Choroid plexus epithelial cell (primary cell): ENCODE measurements at places on chromosomes 5 and 9.

- no peak for DNase-seq
Measured at GRCh38 chr5:78974011-78974410, 11.1 kb downstream of the ARSB start.

DNA sequence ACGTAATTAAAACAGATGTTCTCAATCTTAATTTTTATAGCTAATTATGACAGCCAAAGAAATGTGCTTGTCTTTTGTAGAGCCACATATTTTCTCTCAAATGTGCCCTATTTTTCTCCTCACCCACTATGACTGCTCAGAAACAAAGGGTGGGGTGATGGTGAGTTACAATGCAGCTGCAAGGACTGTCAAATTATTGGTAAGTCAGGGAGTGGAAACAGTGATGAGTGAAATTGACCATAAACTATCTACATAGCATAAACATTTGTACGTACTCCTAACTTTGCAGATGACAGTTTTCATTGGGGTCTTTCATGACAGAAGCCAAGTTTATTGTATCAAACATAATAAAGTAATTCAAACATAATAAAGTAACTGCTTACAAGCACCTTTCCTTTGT is 215.9 kb downstream of the MCTP1 start:
- no peak for DNase-seq

DNA sequence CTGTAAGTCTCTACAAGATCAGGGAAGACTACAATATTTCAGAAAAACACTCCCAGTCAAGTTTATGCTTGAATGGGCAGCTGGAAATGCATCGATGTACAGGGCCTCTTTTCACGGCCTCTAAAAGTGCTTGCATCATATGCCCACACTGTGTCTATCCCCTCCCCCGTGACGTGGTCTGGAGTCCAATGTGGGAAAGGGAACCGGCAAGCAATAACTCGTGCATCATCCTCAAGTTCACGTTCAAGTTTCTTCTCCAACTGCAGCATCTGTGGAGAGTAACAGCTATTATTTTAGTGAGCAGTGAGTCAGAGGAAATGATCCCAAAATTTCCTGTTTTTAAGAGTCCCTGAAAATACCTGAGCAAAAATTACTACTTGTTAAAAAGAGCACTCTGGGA is 22.3 kb downstream of the ATPSCKMT start:
- peak; percentile 52 for DNase-seq

- peak; percentile 95 for DNase-seq
Measured at GRCh38 chr5:109410389-109411148, 795 bp upstream of the PJA2 start.

DNA sequence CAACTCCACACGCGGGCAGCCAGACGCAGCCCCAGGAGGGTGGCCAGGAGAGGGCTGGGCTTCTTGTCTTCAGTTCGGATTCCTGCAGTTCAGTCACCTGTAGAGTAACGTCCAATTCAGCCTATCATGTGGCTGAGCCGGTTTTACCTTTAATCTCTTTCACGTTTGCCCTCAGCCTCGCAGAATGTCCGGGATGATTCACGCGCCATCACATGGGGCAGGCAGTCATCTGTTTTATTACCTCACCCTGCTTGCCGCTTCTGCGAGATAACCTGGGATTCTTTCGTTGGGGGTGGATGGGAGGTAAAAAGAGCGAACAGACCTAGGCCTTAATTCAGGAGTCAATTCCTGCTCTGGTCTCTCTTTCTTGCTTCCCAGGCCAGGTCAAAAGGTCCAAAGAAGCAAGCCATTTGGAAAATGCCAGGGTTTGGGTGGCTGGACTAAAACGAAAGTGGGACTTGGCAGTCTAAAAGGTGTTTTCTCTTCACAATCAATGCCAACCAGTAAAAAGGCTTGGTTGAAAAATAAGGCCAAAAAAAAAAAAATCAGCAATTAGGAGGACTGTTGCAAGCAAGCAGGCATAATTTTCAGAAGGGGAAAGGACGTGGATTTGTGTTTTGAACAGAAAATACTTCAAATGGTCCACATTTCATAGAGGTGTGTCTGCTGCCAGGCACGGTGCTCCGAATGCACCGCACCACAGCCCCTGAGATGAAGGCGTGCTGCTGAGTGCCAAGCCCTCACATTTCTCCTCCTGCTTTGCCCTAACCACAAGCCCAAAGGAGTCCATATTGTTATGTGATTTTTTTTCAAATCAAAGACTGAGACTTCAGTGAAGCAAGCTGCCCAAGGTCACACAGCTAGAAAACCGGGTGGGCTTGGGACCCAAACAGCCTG is 2.8 kb upstream of the WWC1 start:
- DNase-seq = no peak

DNA sequence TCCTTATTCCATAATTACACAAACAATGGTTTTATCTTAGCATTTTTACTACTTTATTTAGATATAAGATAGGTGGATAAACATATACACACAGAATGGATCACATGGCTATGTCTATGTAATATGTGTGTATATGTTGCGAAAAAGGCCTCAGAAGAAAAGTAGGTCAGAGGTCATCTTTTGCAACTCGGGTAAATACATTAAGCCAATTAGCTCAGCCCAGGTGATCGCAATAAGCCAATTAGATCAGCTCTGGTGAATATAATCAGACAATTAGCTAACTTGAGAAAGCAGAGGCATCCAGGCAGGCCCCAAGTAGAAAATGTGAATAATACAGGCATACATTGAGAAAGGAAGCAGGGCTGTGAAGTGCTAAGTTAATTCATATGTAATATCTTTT is 24.3 kb downstream of the SLCO4C1 start:
- DNase-seq = no peak

- DNase-seq = no peak
Measured at GRCh38 chr9:32404856-32405255, 20.4 kb downstream of the ACO1 start.

DNA sequence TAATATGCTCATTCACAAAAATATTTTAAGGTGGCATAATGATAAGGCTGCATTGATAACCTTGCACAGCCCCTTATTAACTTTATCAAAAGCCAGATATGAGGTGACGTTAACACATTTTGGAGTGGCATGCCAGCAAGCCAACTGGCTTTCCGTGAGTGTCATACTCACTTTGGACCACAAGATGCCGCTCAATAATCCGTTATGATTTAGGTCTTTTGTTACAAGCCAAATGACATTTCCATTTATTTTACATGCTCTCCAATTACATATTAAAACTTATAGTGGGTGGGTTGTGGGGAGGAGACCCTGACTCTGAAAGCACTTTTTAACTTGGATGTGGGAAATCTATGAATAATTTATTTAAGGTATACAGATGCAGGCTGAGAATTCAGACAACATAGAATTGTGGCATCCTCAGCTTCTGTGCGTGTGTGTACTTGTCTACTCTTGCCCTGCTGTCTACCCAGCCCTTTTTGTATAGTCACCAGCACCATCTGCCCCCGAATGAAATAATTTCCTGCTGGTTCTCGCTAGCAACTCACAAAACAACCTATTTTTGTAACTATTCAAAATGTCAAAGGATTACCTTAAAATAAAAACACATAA is 305.1 kb downstream of the PSAT1 start:
- DNase-seq = peak; percentile 73

- DNase-seq = peak; percentile 16
Measured at GRCh38 chr5:57986761-57987341, 473.0 kb downstream of the PLK2 start.

GRCh38 chr5:126975796-126976195 is 54.6 kb downstream of the MARCHF3 start:
- DNase-seq = no peak

DNA sequence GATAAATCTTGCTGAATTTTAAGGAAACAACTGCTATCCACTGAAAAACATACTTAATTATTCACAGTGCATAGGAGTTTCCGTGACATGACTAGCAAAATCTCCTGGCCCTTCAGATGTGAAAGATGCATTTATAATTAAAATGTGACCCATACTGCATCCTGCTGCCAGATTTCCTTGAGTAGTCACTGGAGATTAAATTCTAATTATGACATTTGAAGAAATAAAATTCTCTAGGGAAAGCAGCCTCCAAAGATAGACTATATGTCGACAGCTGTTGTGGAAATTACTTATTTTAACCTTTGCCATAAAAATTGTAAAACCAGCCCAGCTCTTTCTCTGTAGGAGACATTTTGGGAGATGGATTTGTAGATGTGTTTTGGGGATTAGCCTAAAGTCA is 193.6 kb upstream of the SMC2 start:
- DNase-seq = no peak

GRCh38 chr5:172048170-172048422 is 41.7 kb upstream of the FBXW11 start:
- no peak for DNase-seq

- peak; percentile 22 for DNase-seq
Measured at GRCh38 chr9:136170006-136170901, 34.7 kb downstream of the LHX3 start.

DNA sequence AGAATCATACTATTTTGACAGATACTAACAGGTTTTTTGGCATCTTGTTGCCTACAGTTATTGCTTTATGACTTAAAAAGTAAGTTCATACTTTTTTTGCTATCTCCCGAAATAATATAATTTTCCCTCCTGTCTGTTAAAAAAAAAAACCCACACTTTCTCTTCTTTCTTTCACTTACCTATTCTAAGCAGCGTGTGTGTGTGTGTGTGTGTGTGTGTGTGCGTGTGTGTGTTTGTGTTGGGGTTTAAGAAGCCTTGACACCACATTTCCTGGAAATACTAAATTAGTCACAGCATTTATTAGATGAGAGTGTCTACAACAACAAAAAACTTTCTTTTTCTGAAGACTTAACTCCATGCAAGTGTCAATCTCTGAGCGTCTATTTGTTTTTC is 12.4 kb downstream of the TNFAIP8 start:
- DNase-seq = no peak
